Keratinocyte (primary cell): ENCODE measurements at places on chromosomes 3 and 15. TPM values are rescaled to one million over a fixed set of nuclear protein-coding genes. Genes with fewer than 3 reads are reported as not detected.

The EFCC1 gene
- not detected in 3 replicates for polyA plus RNA-seq

GRCh38 chr3:197795200-197795599 lies 4.1 kb downstream of the LRCH3 start:
- no peaks in the 10 kb centered on the region for H3K27me3 ChIP-seq
- H3K4me3 ChIP-seq = no peak overlapping the region
- DNase-seq = no peak
- H3K4me1 ChIP-seq = peaks cover 17% of the 10 kb centered on the region

The FBXO40 gene
- polyA plus RNA-seq = not detected in 3 replicates

DNA sequence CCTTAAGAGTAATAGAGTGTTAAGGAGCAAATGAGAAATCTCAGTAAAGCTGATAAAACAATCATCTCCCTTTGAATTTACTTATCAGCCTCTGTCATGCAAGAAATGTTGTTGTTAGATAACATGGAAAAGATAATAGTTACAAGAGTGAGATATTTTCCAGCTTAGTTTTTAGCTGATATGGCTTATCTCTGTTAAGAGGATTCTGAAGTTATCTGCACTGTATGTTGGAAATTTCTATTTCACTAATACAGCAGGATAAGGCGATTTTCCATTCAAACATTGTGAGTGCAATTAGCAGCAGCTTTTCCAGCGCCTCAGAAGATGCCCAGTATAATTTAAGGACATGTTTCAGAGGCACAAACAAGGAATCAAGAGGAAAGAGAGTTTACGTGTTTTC lies 262.9 kb downstream of the CNTN6 start:
- no peaks in the 10 kb centered on the region for H3K27me3 ChIP-seq
- no peak for DNase-seq
- no peaks in the 10 kb centered on the region for H3K36me3 ChIP-seq
- H3K4me3 ChIP-seq = no peak overlapping the region
- no peak overlapping the region for H3K27ac ChIP-seq

DNA sequence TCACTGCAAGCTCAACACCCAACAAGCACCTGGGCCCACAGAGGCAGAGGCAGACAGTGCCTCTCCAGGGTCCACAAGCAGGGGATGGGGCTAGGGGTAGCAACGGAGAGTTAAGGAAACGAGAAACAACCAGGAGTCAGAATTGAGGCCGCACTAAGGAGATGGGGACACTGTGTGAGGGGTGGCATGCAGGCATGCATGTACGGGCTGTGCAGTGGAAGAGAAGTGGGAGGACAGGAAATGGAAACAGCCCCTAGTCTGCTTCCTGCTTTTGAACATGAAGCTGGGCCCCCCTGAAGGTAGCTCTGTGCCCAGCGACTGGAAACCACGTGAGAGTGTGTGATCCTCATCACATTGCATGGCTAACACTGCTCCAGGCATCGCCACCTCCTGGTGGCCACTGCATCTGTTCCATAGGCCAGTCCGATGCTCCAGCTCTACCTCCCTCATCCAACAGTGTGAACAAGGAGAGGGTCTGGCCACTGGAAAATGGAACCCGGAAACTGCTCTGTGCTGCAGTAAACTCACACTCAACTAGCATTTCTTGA lies 44.0 kb downstream of the XXYLT1 start:
- no peak for DNase-seq
- no peak overlapping the region for H3K27ac ChIP-seq
- H3K36me3 ChIP-seq = peaks cover 4% of the 10 kb centered on the region
- H3K4me3 ChIP-seq = no peak overlapping the region
- H3K27me3 ChIP-seq = no peaks in the 10 kb centered on the region

DNA sequence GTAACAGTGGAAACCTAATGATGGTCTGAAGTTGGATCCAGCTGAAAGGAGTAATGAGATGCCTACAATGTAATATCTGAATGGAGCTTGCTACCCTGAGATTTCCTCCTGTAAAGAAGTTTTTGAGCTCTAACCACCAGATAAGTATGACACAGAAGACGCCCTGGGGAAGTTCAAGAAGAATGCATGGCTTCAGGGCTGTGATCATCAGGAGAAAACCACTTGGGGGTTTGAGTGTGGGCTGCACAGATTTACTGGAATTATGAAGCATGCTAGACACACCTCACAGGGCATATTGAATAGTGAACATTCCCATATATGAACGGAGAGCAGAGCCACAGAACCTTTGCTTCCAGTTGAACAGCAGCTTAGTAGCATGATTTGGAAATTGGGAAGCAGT lies 10.6 kb upstream of the CCDC80 start:
- H3K4me1 ChIP-seq = peaks cover 60% of the 10 kb centered on the region
- peak overlapping the region; percentile 16 for H3K27ac ChIP-seq

- peaks cover 26% of the 10 kb centered on the region for H3K4me1 ChIP-seq
- H3K36me3 ChIP-seq = peaks cover 2% of the 10 kb centered on the region
- no peak for DNase-seq
- no peaks in the 10 kb centered on the region for H3K27me3 ChIP-seq
- H3K27ac ChIP-seq = peak overlapping the region; percentile 78
- peak overlapping the region; percentile 95 for H3K4me3 ChIP-seq
These were observed 1.1 kb downstream of the PIAS1 start for GRCh38 chr15:68055224-68055705.
